Suprapubic skin (tissue), 4 donors: ENCODE measurements at places on chromosomes 6 and 20. TPM values are rescaled to one million over a fixed set of nuclear protein-coding genes. Genes with fewer than 3 reads are reported as not detected.

DNA sequence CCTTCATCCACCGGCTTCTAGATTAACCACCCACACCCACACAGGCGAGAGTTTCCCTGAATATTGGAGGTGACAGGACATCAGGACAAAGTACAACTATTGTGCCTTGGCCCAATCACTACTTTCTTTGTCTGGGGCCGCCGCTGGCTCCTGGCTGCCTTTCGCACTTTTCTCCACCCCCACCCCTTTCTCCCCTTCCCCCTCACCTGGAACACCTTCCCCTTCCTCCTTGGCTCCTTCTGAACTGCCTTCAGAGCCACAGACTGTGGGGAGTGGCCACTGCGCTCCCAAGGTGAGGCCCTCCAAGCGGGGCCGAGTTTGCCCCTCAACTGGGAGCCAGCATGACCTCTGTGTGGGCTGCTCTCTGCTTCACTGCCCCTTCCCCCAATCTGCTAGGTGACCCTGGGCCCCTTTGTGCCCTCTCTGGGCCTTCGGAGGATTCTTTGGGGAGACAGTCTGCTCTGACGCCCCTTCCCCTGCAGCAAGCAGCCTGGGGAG is 3.0 kb upstream of the VEGFA start:
- no peak overlapping the region for H3K4me3 ChIP-seq
- no peaks in the 10 kb centered on the region for H3K27me3 ChIP-seq
- DNase-seq = no peak
- H3K27ac ChIP-seq = no peak overlapping the region

OR2J3 gene
- not detected for total RNA-seq

DNA sequence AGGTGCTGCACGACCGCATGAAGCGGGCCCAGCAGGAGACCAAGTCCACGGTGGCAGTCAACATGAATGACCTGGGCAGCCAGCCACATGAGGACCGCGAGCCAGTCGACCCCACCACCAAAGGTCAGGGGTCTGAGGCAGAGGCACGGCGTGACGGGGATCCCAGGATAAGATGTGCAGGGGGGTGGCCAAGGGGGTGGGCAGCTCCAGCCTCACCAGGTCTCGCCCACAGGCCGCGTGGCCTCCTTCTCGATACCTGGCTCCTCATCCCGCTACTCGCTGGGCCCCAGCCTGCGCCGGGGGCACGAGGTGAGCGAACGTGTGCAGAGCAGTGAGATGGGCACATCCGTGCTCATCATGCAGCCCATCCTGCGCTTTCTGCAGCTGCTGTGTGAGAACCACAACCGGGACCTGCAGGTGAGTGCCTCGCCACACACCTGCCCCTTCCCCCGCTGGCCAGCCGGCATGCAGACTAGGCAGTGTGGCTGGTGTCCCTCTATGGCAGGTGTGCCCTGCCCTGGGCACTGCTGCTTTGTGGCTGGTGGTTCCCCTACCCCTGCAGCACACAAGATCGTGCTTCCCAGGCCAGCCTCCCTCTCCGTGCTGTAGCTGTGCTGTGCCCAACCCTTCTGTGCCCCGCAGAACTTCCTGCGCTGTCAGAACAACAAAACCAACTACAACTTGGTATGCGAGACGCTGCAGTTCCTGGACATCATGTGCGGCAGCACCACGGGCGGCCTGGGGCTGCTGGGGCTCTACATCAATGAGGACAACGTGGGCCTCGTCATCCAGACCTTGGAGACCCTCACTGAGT is 25.9 kb downstream of the UQCC2 start:
- no peaks in the 10 kb centered on the region for H3K27me3 ChIP-seq
- no peak overlapping the region for H3K27ac ChIP-seq
- DNase-seq = no peak
- H3K36me3 ChIP-seq = peaks cover 98% of the 10 kb centered on the region
- H3K4me3 ChIP-seq = no peak overlapping the region

DNA sequence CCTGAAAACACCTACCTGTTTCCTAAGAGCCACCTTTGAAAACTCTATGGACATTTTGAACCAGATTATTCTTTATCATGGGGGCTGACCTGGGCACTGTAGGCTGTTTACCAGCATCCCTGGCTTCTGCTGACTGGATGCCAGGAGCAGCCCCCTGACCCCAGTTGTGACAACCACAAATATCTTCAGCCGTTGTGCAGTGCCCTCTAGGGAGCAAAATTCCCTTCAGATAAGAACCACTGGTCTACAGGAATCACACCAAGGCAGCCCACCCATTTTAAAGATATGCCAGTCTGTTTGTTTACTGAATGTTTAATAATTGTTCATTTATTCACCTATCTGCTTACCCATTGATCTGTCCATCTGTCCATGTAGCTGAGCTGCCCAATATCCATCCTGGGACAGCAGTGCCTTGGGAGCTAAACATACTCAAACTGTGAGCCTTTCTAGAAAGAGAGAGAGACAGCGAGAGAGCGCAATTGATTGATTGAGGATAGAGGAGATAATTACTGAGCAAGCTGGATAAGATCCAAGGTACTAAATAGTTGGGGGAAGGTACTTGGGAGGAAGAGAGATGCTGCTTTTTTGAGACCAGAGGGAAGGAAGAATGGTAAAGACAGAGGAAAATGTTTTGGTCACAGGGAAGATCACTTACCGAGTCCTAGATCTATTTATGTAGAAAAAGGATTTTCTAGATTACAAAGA is 276.8 kb downstream of the NRN1 start:
- H3K27me3 ChIP-seq = no peaks in the 10 kb centered on the region
- H3K4me1 ChIP-seq = peaks cover 6% of the 10 kb centered on the region
- H3K4me3 ChIP-seq = no peak overlapping the region

SIRPD gene
- total RNA-seq = not detected

GRCh38 chr20:25032065-25032477 is 25.9 kb downstream of the ACSS1 start:
- no peak for DNase-seq
- H3K36me3 ChIP-seq = peaks cover 7% of the 10 kb centered on the region
- H3K4me3 ChIP-seq = no peak overlapping the region
- no peaks in the 10 kb centered on the region for H3K27me3 ChIP-seq
- H3K27ac ChIP-seq = peak overlapping the region; percentile 71

DNA sequence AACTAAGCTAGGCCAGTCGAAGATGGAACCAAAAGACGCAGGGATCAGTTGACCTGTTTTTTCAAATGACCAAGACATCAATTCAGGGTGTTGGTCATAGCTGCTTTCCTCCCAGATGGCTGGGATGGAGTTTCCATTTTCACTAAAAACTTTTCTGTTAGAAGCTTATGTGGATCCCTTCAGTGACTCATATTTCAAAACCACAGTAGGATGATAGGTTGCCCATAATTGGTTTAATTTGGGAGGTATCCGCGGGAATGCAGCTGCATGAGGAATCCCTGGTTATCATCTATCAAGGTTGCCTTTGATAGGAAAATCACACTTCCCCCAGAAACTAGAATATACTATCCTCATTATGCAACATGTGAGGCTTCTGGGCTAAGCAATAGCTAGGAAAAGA is 150.9 kb upstream of the MLIP start:
- no peak overlapping the region for H3K4me3 ChIP-seq
- no peak overlapping the region for H3K27ac ChIP-seq
- H3K36me3 ChIP-seq = no peaks in the 10 kb centered on the region
- DNase-seq = no peak
- no peaks in the 10 kb centered on the region for H3K4me1 ChIP-seq

DNA sequence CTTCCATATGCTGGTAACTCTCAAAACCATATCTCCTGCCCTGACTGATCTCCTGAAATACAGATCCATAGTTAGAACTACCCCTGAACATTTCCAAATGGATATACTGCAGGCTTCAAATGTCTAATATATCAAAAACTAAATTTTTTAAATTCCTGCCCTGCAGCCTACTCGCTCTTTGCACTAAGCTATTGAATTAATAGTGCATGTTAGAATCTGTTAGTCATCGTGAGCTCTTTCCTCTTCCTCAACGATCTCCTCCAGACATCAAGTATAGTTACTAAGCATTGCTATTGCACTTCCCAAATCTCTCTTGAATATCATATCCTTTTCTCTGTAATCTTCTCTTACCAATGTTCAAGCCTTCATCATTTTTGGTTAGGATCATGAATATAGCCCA is 26.0 kb upstream of the RSPO3 start:
- no peak overlapping the region for H3K27ac ChIP-seq
- H3K36me3 ChIP-seq = no peaks in the 10 kb centered on the region
- DNase-seq = no peak
- H3K4me1 ChIP-seq = no peaks in the 10 kb centered on the region
- H3K27me3 ChIP-seq = no peaks in the 10 kb centered on the region

CLVS2 gene
- 0.48 TPM for total RNA-seq

- no peaks in the 10 kb centered on the region for H3K27me3 ChIP-seq
- no peaks in the 10 kb centered on the region for H3K4me1 ChIP-seq
- DNase-seq = no peak
- H3K27ac ChIP-seq = no peak overlapping the region
- H3K4me3 ChIP-seq = no peak overlapping the region
Measured at GRCh38 chr6:147453361-147453760, 55.1 kb upstream of the SAMD5 start.

GRCh38 chr20:3924304-3925112 is 35.3 kb downstream of the PANK2 start:
- no peak for DNase-seq
- no peak overlapping the region for H3K4me3 ChIP-seq
- peaks cover 45% of the 10 kb centered on the region for H3K36me3 ChIP-seq
- H3K4me1 ChIP-seq = peaks cover 32% of the 10 kb centered on the region
- H3K27ac ChIP-seq = no peak overlapping the region

PRSS35 gene
- total RNA-seq = not detected

- peaks cover 41% of the 10 kb centered on the region for H3K4me1 ChIP-seq
- H3K27me3 ChIP-seq = peaks cover 98% of the 10 kb centered on the region
- no peak overlapping the region for H3K27ac ChIP-seq
- H3K36me3 ChIP-seq = no peaks in the 10 kb centered on the region
Measured at GRCh38 chr20:21702016-21702415, 3.4 kb upstream of the PAX1 start.

GRCh38 chr20:44287272-44288097 is 23.5 kb downstream of the FITM2 start:
- no peaks in the 10 kb centered on the region for H3K27me3 ChIP-seq
- peaks cover 3% of the 10 kb centered on the region for H3K36me3 ChIP-seq
- H3K4me3 ChIP-seq = no peak overlapping the region
- H3K4me1 ChIP-seq = no peaks in the 10 kb centered on the region

GRCh38 chr6:135162678-135163439 is 18.2 kb upstream of the MYB start:
- no peak for DNase-seq
- H3K4me1 ChIP-seq = no peaks in the 10 kb centered on the region

ATP6V1G2 gene
- 0.64 TPM for total RNA-seq

- H3K27ac ChIP-seq = no peak overlapping the region
- no peak for DNase-seq
- H3K27me3 ChIP-seq = no peaks in the 10 kb centered on the region
- H3K4me3 ChIP-seq = no peak overlapping the region
Measured at GRCh38 chr20:38075161-38075998, 41.8 kb downstream of the RPRD1B start.

GRCh38 chr6:154367839-154368695 is 11.5 kb upstream of the IPCEF1 start:
- H3K27ac ChIP-seq = no peak overlapping the region
- no peak overlapping the region for H3K4me3 ChIP-seq
- no peaks in the 10 kb centered on the region for H3K36me3 ChIP-seq
- peaks cover 5% of the 10 kb centered on the region for H3K4me1 ChIP-seq
- DNase-seq = no peak

DNA sequence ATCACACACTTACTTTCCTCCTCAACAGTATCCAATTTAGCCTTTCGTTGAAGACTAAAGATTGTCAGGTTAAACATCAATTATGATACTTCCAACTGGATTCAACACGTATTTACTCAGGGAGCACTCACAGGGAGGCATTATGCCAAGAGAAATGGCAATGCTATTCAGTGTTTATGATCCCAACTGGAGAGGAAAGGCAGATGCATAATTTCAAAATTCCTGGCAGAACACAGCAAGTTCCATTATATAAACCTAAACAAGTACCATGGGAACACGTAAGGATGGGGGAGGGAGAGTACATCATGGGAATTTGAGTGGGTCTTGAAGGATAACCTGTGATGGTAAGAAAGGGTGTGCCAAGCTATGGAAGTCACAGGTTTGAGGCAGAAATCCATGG is 112.7 kb downstream of the ISM1 start:
- H3K27ac ChIP-seq = no peak overlapping the region
- no peaks in the 10 kb centered on the region for H3K4me1 ChIP-seq
- H3K36me3 ChIP-seq = no peaks in the 10 kb centered on the region
- no peak overlapping the region for H3K4me3 ChIP-seq
- DNase-seq = no peak

DNA sequence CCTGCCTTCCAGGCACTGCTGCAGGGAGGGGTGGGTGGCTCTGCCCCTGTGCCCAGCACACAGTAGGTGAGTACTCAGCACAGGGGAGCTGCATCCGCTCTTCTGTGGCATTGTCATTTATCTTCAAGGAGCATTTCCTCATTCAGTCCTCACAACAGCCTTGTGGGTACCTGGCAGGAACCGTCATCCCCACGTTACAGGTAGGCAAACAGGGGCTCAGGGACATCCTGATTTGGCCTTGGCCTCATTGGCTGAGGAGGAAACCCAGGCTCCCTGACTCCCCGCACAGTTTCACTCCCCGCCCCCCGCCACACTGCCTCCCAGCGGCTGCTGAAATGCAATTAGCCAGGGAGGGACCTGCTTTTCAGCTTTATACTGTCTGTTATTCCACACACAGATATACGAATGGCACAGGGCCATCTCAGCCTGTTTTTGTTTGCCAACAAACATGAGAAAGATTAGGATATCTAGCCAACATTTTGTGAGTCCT is 24.2 kb upstream of the PNPLA1 start:
- no peaks in the 10 kb centered on the region for H3K27me3 ChIP-seq
- H3K4me1 ChIP-seq = peaks cover 37% of the 10 kb centered on the region
- no peaks in the 10 kb centered on the region for H3K36me3 ChIP-seq
- H3K27ac ChIP-seq = no peak overlapping the region
- no peak overlapping the region for H3K4me3 ChIP-seq
- no peak for DNase-seq

FAM209B gene
- not detected for total RNA-seq

DNA sequence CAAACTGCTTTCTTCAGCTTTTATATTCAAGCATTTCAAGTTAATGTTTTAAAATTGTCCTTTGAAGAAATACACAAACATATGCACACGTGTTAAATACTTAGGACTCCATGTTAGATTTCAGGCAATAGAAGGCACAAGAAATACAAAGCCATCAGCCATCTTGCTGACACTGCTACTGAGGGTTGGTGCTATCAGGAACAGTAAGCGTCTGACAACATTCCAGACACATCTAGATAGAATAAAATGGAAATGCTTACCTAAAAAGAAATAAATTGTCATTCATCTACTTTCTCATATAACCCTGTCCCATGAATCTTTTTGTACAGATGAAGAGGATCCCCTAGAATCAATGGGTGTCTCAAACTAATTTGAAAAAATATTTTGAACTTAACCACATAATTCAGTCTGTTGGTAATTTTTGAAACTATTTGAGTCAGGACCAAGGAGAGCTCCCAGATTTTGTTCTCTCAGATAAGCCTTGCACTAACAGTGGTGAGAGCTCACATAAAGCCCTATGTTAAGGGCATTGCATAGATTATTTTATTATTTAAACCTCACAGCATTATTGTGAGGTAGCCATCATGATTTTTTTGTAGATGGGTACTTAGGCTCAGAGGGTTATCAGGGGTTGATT is 631.1 kb upstream of the POU3F2 start:
- DNase-seq = no peak
- no peak overlapping the region for H3K4me3 ChIP-seq
- no peak overlapping the region for H3K27ac ChIP-seq

DYNLT2 gene
- 3.1 TPM for total RNA-seq
